ENCODE measurements at places on chromosomes 16 and 17. TPM values are rescaled to one million over a fixed set of nuclear protein-coding genes. Genes with fewer than 3 reads are reported as not detected.

- no peak for DNase-seq
Observed at GRCh38 chr16:79484237-79484636, 116.3 kb downstream of the MAF start.

DNA sequence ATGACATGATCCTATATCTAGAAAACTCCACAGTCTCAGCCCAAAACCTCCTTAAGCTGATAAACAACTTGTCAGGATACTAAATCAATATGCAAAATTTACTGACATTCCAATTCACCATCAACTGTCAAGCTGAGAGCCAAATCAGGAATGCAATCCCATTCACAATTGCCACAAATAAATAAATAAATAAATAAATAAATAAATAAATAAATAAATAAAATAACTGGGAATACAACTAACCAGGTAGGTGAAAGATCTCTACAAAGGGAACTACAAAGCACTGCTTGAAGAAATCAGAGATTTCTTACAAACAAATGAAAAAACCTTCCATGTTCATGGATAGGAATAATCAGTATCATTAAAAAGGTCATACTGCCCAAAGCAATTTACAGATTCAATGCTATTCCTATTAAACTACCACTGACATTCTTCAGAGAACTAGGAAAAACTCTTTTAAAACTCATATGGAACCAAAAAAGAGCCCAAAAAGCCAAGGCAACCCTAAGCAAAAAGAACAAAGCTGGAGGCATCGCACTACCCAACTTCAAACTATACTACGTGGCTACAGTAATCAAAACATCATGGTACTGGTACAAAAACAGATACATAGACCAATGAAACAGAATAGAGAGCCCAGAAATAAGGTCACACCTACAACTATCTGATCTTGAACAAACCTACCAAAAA, 37.7 kb downstream of the BRIP1 start:
- DNase-seq = no peak

DNA sequence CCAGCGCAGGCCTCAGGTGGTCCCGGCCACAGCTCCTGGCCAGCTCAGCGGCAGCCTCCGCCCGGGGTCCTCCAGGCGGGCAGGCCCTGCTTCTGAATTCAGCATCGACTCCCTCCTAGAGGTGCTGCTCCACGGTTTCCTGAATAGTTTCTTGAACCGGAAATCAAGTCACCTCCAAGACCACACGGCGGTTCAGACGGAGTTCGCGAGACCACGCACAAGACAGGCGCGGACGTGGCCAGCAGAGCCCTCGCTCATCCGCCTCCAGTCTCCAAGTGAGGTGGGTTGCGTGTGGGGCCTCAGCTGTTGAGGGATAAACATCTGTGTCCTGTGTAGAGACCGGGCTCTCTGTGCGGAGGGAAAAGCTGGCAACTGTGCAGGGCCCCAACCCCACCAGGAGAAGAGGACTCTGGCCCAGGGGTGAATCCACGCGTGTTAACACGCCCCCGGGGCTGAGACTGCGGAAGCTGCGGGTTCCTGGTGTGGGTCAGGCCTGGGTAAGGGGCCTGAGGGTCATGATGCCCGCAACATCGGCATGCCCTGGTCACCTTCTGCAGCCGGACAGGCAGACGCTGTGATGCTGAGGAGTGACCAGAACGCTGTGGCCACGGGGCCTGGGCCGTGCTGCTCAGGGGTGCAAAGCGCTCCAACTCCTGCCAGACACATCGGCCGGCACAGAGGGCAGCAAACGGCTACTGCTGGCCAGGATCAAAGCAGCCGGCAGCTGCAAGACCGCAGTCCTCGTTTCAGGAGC, 55.0 kb upstream of the METRNL start:
- peak; percentile 17 for DNase-seq

DNA sequence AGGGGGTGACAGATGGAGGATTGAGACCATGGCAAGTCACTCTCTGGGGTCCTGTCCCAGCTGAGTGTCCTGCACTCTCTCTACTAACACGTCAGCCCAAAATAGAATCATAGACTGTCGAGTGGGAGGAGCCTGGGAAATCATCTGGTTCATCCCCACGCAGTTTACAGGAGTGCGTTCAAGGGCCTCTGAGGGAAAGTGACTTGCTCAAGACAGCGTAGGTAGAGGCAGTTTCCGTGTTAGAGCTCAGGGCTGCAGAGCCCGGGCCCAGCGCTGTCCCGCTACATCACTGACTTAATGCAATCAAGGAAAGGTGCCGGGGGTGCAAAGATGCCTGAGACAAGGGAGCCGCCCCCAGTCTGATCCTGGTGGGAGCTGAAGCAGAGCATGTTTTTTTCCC, 10.3 kb downstream of the GSG1L2 start:
- no peak for DNase-seq

GRCh38 chr17:79887451-79887991, 48.3 kb upstream of the CBX4 start:
- no peak for DNase-seq

- no peak for DNase-seq
Observed at GRCh38 chr17:57861000-57861789, 11.4 kb upstream of the MRPS23 start.

DNA sequence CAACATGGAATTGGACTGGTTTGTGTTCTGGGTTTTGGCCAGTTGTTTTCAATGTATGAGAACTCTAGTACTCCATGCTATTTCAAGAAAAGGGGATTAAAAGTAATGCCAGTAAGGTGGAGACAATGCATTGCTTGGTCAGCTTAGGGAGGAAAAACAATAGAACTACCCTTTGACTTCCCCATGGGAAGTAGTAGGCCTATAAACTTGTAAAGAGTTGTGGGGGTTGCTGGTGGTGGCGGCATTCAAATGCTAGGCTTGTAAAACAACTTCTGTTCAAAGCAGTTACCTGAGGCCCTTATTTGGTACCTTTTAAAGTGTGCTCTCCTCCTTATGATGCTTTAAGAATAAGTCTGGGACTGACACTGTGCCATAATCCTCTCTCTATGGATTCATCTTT, 9.4 kb downstream of the MAP3K3 start:
- DNase-seq = no peak

- no peak for DNase-seq
Observed at GRCh38 chr17:68498479-68499326, 13.5 kb upstream of the PRKAR1A start.

DNA sequence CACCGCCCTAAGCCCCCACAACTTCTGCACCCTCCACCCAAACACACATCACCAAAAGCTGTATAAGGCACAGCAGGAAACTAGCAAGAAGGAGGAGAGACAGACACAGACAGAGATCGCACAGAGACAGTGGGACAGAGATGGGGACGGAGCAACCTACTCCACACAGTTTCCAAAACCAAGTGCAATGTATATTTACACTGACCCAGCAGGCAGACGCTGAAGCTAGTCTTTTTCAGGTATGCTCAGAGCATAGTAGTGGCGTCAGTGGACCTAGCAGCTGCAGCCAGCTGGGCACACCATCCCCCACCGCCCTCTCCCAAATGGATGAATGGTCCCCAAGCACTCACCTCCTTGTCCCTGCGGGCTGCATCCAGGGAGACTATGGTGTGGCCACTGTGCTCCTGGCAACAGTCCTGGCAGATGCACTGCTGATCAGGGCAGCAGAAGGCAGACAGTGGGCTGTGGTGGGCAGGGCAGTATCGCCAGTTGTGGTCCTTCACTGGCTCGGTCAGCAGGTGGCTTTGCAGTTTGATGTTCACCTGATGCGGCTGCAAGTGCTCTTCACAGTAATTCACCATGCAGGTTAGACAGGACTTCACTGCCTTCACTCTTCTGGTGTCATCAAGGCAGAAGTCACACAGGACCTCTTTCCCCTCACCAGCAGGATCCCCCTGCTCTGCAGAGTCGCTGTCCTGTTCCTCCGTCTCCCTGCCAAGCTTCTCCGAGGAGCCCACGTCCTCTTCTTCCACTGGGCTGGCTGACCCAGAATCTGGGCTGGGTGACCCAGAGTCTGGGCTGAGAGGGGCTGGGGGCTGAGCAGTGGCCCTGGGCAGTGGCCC, 31.5 kb upstream of the FBXW10B start:
- no peak for DNase-seq

- no peak for DNase-seq
Observed at GRCh38 chr16:66703406-66704215, 7.1 kb upstream of the CMTM4 start.

GRCh38 chr16:57603115-57604024, 25.1 kb upstream of the ADGRG1 start:
- peak; percentile 10 for DNase-seq

DNA sequence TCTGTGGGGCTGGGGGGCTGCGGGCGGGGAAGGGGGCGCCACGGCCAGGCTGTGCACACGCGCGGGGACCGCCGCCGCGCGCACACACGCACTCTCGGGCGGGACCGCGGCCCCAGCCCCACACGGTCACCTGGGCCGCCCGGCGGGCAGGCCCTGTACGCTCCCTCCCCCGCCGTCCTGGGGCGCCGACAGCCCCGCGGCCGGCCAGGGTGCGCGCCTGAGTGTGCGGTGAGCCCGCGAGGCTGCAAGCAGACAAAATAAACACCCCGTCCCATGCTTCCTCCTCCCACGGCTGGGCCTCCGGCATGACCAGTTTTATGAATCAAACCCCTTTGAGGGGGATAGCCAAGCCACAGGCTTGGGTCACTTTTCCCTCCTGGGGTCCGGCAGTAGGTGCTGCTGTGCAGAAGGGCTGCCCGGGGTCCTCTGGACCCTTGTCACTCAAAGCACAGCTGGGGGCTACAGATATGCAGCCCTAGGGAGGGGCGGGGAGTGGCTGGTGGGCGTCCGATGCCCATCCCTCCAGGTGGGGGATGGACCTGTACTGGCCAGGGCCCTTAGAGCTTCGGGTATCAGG, 441 bp downstream of the VASN start:
- DNase-seq = no peak

Gene SLC4A1
- 0.14 TPM for polyA plus RNA-seq

Gene SKAP1
- 15.4 TPM for polyA plus RNA-seq

Gene EXOC3L1
- 3.7 TPM for polyA plus RNA-seq

Gene MT3
- polyA plus RNA-seq = not detected

Gene SYCE1L
- 0.51 TPM for polyA plus RNA-seq

Gene JUP
- polyA plus RNA-seq = 39.1 TPM

Measured in liver (tissue), 10 donors.